ENCODE measurements at places on chromosomes 11 and 22.

GRCh38 chr11:95035316-95035715, 10.3 kb downstream of the KDM4E start:
- no peak for DNase-seq

GRCh38 chr11:111531136-111531535, 9.4 kb upstream of the LAYN start:
- DNase-seq: no peak

- DNase-seq: no peak
These were observed 53.3 kb upstream of the ADA2 start for GRCh38 chr22:17272511-17272991.

DNA sequence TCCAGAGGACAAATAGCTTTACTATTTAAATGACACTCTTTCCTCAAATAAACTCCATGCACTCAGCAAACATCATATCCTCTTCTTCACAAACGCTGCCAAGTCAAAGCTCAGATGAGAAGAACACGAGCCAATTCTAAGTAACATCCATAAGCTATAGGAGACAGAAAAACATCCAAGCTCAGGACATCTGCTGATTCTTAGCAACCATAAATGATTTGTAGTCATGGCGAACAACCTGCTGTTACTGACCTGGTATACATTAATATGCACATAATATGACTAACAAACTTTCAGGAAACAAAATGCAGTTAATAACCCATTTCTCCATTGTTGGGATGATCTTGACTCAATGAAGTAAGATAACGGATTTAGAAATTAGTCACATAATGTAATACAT, 6.7 kb downstream of the GALNT18 start:
- DNase-seq: no peak

DNA sequence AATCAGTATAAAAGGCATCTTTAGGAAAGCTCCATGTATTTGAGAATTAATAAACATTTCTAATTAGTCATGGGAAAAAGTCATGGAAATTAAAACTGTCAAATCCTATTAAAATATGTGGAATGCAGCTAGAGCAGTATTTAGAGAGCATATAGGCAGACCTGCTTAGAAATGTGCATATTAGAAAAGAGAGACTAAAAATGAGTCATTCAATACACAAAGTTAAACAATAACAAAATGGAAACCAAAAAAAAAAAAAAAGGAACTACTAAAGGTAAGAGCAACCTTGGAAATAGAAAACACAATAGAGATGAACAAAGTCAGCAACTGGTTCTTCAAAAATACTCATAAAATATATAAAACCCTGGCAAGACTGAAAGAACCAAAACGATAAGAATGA, 59.7 kb upstream of the RASSF10 start:
- DNase-seq: no peak

DNA sequence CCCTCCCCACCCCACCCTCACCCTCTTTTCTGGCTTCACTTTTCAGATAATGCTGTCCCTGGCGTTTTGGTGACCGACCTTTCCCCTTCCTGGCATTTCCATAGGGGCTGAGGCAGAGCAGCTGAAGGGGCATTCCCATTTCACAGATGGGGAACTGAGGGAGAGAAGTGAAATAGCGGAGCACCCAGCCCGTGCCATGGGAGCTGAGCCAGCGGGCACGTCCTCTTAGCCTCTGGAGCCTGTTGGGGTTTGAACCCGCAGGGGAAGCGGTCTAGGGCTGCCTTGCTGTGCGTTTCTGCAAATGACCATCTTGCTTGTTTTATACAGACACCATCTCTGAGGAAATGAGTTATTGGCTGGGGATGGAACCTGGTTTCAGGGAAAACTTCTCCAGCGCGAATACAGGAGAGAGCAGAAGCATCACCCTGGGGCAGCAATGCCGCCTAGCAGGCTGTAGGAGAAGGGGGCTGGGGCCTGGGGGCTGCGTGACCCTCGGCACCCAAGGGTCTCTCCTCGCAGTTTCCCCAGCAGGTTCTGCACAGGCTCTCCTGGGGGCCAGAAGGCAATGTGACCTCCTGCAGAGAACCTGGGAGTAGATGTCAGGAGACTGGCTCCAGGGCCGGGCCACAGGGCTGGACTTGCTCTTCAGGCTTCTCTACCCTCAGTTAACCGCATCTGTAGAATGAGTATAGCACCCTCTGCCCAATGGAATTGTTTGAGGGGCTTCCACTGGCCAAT, 1.5 kb downstream of the PTPRJ start:
- DNase-seq: no peak

DNA sequence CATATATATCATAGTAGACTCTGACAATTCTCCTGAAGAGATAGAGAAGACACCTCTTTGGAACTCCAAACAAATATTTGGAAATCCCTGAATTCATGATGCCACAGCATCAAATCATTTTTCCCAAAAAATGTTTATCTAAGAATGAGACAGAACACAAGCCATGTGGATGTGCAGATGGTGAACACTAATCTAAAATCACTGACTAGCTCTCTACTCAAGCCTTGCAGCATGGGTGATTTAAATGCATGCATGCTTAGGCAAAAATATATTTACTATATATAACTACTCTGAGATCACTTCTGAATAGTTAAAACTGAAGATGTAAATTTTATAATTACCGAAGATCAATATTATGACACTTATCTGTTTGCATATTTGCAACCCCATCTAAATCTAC, 289.9 kb downstream of the GUCY1A2 start:
- DNase-seq: no peak

DNA sequence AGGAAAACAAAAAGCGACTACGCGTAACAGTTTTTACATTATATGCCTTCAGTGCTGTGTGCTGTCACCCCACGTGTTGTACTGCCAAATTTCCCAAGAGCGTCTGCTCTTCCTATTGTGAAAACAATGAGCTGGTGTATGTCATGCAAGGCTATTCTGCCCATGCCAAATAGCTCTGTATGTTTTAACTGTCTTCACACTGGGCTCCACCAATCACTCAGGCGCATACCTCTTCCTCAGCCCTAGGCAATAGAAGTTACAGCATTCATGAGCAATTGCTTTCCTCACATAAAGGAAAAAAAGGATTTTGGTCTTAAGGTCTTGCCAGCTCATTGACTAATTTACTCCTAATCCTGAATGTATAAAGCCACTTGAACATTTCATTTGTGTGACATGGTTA, 606.8 kb downstream of the NTM start:
- no peak for DNase-seq

GRCh38 chr11:106409222-106409621, 331.8 kb downstream of the AASDHPPT start:
- no peak for DNase-seq

DNA sequence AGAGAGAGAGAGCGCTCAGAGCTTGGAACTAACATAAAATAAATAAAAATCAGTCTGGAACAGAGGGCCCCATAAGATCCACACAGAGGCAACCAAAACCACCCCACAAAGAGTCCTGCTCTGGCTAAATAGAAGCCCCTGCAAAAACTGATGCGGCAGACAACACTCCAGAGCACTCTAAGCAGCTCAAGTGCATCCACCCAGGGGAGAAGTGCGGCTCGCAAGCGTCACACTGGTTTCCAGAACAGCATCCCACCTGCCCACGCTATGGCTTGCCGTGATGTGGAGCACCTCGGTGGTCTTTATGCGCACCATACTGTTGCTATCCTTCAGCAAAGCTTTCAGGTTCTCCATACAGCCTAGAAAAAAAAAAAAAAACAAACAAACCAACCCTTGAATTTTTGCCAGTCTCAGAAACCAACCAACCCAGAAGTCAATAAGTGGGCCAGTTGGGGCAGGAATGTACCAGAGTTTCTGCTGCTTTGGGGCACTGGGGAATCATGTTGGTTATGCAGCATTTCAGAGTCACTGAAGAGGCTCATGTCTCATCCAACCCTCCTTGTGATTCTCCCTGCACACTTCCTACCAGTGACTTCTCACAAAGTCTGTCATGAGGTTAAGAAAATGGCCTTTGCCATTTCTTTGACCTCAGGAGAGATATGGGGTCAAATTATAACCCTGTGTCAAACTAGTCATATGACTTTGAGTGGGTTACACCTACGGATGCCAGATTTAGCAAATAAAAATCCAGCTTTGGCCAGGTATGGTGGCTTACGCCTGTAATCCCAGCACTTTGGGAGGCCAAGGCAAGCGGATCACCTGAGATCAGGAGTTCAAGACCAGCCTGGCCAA, 3.0 kb downstream of the RSPH14 start:
- DNase-seq: no peak

DNA sequence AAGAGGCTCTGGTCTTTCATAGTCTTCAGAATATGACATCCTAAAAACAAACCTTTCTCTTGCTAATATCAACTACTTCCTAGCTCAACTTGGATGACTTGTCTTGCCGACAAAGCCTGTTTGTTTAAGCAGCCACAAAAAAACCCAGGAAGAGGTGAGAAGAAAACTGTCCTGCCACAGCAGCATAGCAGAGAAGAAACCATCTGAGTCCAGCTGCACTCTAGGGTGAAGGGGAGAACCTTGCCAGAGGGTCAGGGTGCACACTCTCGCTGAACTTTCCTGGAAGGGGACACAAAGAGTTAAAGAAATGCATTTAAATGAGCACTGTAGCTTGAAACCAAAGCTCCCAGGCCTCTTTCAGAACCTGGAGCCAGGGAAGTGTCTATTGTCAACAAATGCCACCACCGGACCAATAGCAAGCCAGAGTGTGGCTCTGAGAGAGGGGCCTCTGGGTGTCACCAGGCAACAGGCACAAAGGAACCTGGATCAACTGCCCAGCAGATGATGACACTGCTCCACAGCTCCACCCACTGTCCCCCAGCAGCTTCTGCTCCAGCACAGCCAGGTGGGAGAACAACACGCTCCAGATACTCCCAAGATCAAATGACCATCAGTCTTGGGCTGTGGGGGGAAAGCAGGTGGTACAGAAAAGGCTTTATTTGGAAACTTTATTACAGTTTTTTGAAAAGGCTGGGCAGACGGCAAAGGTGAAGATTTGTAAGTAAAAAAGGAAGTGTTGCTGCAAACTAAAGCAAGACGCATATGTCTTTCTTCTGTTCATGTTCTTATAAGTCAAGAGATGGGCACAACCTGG, 105.7 kb downstream of the RASSF10 start:
- DNase-seq: peak; percentile 76

GRCh38 chr11:111408789-111409727, 30.0 kb upstream of the POU2AF1 start:
- DNase-seq: no peak

DNA sequence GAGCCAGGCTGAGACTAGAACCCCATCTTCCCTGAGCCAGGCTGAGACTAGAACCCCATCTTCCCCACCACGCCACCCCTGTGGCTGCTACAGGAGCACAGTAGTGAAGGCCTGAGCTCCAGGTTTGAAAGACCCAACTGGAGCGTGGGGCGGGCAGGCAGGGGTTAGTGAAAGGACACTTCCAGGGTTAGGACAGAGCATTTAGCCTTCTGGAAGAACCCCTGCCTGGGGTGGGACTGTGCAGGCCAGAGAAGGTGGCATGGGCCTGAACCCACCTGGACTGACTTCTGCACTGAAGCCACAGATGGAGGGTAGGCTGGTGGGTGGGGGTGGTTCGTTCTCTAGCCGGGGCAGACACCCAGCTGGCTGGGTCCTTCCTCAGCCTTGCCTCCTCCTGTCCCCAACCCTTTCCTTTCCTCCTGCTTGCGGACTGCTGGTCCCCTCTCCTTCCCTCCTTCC, 24.1 kb downstream of the SUN2 start:
- DNase-seq: no peak

GRCh38 chr11:34274712-34275398, 83.0 kb downstream of the ABTB2 start:
- no peak for DNase-seq

- no peak for DNase-seq
These were observed 862.0 kb downstream of the TBC1D22A start for GRCh38 chr22:47624252-47625012.

GRCh38 chr22:43883719-43884415, 7.9 kb downstream of the PNPLA5 start:
- no peak for DNase-seq

GRCh38 chr11:313787-314553, at the start of gene IFITM1:
TSS of gene IFITM1 (plus strand) at chr11:314040. CDS start at chr11:314171, 131 bp downstream.
- no peak for DNase-seq

- no peak for DNase-seq
These were observed 231.3 kb downstream of the METTL15 start for GRCh38 chr11:28339488-28339887.

DNA sequence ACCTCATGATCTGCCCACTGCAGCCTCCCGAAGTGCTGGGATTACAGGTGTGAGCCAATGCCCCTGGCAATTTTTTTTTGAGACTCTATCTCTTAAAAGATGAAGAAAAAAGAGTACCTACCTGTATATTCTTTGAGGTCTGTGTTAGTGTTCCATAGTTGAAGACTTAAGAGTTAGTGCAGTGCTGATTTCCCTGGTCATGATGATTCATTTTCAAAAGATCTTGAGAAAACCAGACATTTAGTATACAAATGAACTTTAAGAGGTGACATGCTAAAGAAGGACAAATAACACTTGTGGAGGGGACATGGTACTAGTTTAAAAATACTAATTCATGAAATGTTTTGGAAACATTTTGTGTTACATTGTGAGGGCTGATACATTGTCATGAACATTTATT, 17.7 kb downstream of the CBL start:
- DNase-seq: no peak

DNA sequence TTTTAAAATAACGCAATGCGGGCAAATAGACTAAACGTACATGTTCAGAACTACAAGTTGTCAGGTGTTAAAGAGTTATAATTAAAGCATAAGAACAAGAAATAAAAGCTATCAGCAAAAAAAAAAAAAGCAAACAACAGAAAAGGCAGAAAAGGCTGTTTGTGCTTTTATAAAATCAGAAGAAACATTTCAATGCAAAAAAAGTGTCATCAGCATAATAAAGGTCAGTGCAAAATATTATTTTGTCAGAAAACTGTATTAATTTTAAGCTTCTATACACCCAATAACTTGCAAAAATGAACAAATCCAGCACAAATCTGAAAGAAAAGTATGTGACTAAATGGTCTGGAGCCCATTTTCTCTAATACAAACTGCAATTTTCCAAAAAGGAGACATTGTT, 23.6 kb downstream of the XKR3 start:
- DNase-seq: no peak

GRCh38 chr11:69500285-69501120, 19.0 kb downstream of the LINC01488 start:
- no peak for DNase-seq

- no peak for DNase-seq
These were observed 29.8 kb upstream of the TECTA start for GRCh38 chr11:121070951-121071845.

- DNase-seq: no peak
These were observed 784 bp downstream of the SULT4A1 start for GRCh38 chr22:43861529-43861928.

GRCh38 chr11:124915541-124916369, 3.3 kb upstream of the HEPN1 start:
- DNase-seq: no peak

DNA sequence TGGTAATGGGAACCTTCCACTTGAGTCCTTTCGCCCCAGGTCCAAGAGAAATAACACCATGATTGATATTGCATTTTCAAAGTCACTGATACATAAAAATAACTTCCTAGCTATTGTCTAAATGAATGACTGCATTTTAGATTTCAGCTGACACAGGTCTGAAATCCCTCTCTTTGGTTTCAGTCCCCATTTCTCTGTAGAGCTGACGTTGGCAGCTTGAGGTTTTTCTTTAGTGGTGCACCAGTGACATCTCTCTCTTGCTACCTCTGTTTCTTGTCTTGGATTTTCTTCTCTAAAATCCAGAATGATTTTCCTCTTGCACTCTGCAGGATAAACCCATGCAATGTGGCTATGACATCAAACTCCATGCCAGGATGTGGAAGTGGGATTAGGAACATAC, 31.7 kb upstream of the SORL1 start:
- DNase-seq: no peak

- no peak for DNase-seq
These were observed 65.6 kb upstream of the PTPRJ start for GRCh38 chr11:47914743-47915142.

- no peak for DNase-seq
These were observed 717.9 kb upstream of the LUZP2 start for GRCh38 chr11:23778971-23779370.
